H7 (cell line): ENCODE measurements at places on chromosomes 2 and 18.

- no peak for DNase-seq
These were observed 98.1 kb upstream of the YPEL5 start for GRCh38 chr2:30048636-30049175.

DNA sequence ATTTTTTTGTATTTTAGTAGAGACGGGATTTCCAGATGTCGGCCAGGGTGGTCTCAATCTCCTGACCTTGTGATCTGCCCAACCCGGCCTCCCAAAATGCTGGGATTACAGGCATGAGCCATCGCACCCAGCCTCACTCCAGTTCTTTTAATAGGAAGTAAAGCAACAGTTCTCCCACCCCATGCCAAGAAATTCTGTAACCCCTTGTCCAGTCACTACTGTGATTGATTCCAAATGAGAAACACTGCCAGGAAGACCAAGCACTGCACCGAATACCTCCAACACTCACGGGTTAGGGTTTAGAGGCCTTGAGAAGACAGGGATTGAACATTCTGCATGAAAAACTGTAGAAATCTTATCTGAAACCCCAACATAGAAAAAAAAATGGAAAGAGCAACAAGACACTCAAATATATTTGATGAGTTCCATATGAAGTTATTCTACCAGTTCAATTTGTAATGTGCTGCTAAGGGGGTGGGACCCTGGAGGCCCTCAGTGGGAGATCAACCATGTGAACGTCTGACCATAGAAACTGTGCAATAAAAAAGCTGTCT is 48.2 kb upstream of the BIN1 start:
- DNase-seq = no peak

DNA sequence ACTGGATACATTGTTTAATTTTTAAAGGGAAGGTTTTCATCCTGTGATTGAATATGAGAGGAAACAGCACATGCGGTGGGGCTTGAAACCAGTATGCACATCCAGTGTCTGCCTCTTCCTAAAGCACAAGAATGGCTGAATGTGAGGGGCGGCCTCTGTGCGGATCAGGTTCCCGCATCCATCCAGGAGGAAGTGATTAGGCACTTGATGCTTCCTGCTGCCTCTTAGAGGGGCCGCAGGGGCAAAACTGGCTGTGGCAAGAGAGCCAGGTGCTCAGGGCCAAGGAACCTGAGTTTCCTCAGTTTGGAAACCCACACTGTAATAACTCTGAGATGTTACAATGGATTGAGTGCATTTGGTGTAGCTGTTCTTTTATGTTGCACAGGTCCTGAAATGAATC is 48.8 kb downstream of the THNSL2 start:
- DNase-seq = no peak

DNA sequence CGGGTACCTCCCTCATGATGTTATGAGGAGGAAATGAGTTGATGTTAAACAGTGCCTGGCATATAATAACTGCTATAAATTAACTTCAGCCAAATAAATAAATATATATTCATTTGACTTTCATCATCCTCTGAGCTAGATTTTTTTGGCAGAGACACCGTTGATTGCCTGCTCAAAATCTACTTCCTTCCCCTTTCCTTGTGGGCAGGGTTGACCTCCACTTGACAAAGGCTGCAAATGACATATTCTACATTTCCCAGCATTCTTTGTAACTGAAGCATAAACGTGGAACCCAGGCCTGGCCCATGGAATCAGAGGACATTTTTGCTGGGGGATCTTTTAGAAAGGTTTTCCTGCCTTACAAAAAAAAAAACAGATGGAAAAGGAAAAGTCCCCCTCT is 177.8 kb downstream of the TXNL1 start:
- DNase-seq = no peak

- DNase-seq = no peak
These were observed 17.2 kb upstream of the ASXL3 start for GRCh38 chr18:33560686-33561370.

- peak; percentile 92 for DNase-seq
These were observed 9.4 kb downstream of the KHK start for GRCh38 chr2:27095745-27096651.

- no peak for DNase-seq
These were observed 257.8 kb upstream of the GALNT5 start for GRCh38 chr2:156999661-157000060.

DNA sequence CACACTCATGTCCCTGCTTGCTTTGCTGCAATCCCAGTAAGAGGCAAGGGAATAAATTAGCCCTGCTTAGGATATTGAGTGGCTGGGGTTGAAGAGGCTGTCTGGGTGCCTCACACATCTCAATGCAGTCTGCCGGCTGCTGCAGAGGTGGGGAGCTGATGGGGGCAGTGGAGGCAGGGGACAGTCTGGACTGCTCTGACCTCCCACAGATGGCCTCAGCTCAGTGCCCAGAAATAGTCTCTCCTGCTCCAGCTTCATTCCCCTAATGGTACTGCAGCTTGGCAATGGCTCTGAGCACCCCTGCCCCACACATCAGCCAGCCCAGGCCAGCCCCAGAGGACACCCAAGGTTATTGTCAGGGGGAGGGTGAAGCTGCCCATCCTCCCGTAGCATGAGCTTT is 21.5 kb upstream of the TNS1 start:
- no peak for DNase-seq

GRCh38 chr2:43110442-43110871 is 115.9 kb downstream of the ZFP36L2 start:
- no peak for DNase-seq

DNA sequence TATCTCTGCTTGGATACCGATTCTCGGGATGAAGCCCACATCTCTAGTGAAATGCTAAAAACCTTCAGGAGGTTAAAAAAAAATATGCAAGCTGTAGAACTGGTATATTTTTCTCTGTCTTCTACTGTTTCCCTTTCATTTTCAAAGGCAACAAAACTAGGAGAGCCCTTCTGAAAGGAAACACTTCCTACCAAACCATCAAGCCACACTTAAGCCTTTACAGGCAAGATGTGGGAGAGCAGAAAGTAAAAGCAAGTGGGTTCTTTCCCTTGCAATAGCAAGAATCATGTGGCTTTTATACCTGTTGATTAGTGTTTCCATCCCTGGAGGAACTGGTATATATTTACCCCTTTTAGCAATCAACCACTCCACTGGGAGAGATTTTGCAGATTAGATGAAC is 147.9 kb upstream of the ACAA2 start:
- DNase-seq = no peak

DNA sequence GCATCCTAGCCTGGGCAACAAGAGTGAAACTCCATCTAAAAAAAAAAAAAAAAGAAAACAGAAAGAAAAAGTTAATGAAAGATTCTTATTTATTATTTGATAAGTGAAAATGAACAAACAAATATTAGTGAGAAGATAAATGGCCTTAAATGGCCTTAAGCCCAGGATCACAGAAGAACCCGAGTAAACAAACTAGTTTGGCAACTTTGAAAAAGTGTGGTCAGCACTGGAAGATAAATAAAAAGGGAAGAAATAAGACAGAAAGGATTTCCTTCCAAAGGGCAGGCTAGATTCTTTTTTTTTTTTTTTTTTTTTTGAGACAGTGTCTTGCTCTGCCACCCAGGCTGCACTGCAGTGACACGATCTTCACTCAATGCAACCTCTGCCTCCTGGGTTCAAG is 692.4 kb downstream of the CPS1 start:
- DNase-seq = no peak

DNA sequence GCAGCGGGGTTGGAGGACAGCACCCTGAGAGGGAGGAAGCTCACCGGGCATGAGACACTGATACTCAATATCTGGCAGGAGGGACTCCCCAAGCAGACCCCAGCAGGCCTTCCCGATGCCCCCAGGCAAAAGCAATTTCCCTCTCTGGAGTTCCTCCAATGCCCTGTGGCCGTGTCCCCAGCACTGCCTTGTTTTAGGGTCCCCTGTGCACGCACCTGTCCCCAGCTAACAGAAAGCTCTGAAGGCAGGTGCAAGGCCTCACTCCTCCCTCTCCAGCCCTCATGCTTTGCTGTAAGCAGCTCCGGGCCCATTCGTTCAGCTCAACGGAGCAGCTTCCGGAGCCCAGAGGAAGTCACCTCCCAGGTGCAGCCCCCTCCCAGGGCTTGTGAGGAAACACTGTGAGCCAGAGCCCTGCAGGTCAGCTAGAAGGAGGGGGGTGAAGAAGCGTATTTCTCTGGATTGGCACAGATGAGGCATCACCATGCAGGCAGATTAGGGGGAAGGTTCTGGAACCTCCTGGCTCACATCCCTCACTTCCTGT is 50.3 kb upstream of the ID2 start:
- no peak for DNase-seq

- no peak for DNase-seq
These were observed 250.0 kb upstream of the SLC39A10 start for GRCh38 chr2:195406886-195407603.

- DNase-seq = no peak
These were observed 88.0 kb upstream of the ZCCHC2 start for GRCh38 chr18:62434798-62435197.

- peak; percentile 4 for DNase-seq
These were observed 349.8 kb downstream of the RBM43 start for GRCh38 chr2:150911766-150912280.

GRCh38 chr2:119486196-119486827 is 38.0 kb downstream of the SCTR start:
- DNase-seq = no peak

GRCh38 chr18:22349317-22349898 is 68.3 kb downstream of the CTAGE1 start:
- no peak for DNase-seq

DNA sequence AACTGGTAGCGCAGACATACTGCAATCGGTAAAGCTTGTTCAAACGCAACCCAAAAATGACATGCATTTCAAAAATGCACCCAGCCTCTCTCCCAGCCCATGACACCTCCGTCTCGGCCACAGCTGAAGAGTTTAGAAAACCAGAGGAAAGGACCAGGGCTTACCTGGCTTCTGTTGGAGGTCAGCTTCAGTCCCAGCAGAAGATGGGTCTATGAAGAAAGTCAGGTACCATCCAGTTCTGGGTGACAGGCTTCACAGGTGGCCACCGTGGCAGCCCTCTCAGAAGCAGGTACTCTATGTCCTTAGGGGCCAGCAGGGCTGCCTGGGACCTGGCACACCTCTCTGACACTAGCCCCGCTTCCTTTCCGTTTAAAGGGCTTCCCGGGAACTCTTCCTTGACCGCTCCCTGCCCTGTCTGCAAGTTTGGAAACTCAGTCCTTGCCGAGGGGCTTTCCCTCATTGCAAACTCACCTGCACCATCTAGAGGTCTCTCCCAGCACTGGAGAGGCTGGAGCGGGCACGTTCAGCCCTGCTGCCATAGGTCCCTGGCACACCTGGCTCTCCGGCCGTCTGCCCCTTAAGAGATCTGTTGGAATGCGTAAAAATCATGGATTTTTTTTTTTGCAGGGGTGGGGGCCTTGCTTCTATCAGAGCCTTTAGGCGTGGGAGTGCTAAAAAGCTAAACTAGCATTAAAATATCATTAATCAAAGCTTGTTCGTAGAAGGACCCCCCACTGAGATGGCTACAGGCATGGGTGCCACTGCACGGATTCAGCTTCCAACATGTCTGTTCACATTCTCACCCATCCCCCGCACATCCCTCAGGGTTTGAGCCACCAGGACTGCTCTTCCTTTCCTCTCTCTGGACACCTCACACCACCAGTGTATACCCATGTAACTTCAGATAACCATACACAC is at the start of gene EDAR:
TSS of gene EDAR (minus strand) at position 425 of the 918 bp plus-strand sequence. CDS start 58,206 bp downstream, outside the sequence.
- peak; percentile 93 for DNase-seq

DNA sequence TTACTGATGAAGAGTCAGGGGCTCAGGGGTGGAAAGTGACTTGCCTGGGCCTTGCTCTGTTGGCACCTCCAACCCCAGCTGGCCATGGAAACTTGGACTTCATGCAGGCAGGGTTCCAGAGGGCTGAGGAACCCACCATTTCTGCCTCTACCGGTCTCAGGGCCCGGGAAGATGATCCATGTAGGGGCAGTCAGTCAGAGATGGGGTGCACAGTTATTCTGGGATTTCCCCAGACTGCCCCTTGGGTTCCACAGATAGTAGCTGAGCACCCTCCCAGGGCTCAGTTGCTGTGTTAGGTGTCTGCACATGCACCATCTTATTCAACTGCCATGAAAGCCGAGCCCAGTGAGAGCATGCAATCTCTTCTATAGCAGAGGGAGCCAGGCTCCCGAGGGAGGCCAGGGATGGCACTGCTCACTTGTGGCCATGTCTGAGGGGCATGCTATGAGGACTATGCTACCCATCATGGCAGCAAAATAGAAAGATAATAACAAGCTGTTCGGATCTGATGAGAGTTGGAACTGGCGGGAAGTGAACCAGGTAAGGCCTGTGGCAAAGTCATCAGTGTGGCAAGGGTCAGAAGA is 37.3 kb downstream of the RHOB start:
- DNase-seq = no peak

DNA sequence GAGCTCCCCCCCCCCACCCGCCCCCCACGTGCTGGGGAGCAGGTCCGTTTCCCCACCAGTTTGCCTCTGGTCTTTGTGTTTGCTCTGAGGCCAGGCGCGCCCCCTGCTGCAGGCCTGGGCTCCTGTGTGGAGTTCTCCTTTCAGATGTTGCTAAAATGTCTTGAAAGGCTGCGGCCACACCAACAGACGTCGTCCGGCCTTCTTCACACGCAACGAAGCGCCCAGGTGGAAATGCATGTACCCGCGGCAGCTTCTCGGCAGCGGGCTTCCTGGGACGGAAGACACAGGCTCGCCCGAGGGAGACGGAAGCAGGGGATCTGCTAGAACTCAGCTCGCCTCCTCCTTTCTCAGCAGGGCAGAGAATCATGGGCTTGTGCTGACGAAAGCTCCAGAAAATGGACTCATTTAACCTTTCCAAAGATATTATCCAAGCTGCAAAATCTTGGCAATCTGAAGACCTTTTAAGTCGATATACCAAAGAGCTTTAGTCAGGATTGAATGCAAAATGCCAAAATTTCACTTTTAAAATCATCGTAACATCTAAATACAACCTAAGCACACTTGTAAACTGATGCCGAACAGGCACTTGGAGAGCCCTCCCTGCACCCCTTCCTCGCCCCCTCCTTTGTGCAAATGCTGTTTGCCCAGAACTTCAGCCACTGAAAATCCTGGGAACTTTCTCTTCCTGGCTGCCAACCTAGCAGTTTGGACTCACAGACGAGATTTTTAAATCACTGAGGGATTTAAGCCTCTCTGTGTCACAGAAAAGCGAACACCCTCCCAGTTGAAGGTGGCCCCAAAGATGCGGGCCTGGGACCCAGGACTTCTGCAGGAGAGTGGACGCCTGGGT is 125.5 kb upstream of the ZNF516 start:
- DNase-seq = peak; percentile 93

- DNase-seq = no peak
These were observed 206.3 kb downstream of the LTBP1 start for GRCh38 chr2:33153008-33153407.

GRCh38 chr2:96506016-96506906 is 1.1 kb upstream of the NEURL3 start:
- no peak for DNase-seq

DNA sequence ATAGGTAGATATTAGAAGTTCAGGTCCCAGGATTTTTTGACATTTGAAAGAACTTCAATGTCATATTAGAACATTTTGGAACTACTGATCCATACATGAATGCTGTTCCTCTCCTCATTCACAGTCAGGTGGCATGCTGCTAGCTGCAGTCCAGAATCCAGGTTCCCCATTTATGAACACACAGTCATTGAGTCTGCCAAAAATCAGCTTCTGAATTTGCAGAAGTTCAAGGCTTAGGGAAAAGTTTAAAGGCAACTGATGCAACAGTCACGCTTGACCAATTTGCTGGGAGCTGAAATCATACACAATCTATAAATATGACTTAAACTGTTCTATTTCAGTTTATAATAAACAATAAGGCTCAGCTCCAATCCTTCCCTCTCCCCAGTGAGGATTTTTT is 17.3 kb upstream of the TTR start:
- DNase-seq = no peak

- DNase-seq = no peak
These were observed 37.3 kb downstream of the RNU4ATAC start for GRCh38 chr2:121567957-121568409.

- no peak for DNase-seq
These were observed 173.3 kb upstream of the ERBB4 start for GRCh38 chr2:212711856-212712255.
